A549 (cell line): ENCODE measurements at places on chromosomes 13 and 19.

DNA sequence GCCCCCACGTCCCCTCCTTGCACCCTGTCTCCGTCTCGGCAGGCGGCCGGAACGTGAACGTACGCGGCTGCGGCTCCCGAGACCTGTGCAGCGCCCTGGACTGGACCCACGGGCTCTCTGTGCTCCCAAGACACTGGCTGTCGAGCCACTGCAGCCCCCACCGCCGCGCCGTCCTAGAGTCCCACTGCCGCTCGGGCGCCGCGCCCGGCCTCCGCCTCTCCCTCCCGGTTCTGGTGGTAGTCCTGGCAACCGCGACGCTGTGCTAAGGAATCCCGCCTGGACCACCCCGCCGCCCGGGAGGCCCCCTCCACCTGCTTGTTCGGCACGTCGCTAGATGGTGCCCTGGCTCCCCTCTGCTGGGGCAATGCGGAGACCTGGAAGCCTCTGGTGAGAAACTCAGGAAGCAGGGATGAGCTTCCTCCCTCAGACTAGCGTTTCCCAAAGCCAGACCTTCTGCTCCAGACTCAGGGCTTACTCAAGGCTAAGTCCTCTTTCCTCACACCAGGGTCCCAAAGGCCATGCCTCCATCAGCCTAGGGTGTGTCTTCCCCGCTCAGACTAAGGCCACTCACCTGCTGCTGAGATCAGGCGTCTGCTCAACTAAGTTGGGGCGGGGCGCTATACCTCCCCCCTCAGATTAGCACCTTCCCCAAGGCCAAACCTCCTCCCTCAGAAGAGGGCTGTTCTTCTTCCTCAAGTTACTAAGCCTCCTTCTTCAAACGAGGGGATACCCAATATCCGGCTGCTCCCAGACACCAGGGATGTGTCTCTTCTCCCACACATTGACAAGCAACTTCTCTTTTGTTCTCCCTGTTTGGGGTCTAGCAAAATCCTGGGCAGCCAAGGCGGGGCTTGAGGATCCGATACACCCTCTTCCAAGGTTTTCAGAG, 16.1 kb upstream of the IRGC start:
- DNase-seq, result no peak

- DNase-seq, result no peak
These were observed 236.8 kb upstream of the SERP2 start for GRCh38 chr13:44136696-44137268.

GRCh38 chr13:94761407-94761806, 49.1 kb upstream of the SOX21 start:
- DNase-seq, result no peak

DNA sequence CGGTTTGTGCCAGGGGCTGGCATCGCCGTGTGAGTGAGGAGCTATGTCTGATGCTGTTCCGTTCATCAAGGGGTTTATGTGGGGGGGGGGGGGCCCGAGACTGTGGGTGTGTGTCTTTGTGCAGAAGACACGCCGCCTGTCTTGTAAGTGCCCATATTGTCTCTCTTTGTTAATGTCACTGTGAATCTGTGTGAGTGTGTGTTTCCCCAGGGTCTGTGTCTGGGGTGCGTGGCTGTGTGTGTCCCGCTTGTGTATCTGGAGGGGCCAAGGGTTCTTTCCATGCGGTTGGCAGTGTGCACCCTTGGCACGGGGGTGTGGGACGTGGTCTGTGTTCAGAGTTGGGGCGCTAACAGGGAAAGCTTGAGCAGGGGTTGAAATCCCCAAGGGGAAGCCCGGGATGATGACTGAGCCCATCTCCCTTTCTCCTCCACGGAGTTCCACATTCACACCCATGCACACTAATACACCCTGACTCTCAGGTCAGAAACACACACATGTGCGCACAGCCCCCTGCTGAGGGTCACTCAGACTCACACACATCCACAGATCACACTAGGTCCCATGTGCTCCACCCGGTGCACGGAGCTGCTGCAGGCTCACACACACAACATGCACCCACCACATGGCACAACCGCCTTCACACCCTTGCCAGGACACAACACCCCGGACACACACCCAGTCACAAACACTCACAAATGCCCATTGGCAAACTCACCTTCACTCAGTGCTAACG, 1.8 kb downstream of the NCAN start:
- DNase-seq, result no peak

GRCh38 chr19:38333245-38333644, 2.4 kb upstream of the CATSPERG start:
- DNase-seq, result no peak
